Left kidney (tissue), 8 donors: ENCODE measurements at places on chromosomes 7 and 10. TPM values are rescaled to one million over a fixed set of nuclear protein-coding genes. Genes with fewer than 3 reads are reported as not detected.

Gene ERVW-1
- polyA plus RNA-seq = 2.7 TPM

DNA sequence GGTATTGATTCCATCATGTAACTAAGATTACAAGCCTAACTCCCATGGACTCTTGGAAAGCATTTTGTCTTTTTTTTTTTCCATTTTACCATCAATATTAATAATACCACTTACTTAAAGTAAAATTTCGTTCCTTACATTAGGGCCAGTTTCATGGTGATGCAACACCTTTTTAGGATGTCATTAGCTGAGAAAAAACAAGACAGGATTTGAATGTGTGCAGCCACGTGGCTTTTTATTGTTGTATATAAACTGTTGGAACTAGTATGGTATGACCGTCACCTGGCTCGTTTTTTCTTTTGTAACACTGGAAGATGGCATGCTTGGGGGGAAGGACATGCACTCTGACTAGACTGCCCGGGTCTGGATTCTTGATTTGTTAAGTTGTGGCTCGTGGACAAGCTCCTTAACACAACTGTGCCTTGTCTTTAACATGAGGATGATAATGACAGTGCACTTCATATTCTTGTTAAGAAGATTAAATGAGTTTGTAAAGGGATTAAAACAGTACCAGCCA lies 42.1 kb downstream of the ARHGAP21 start:
- no peak for DNase-seq

Gene KIAA1217
- polyA plus RNA-seq = 114 TPM

- no peak for DNase-seq
These were observed 206.7 kb upstream of the IGFBP3 start for GRCh38 chr7:46127814-46128213.

- DNase-seq = peak; percentile 45
These were observed 45.3 kb upstream of the CDK1 start for GRCh38 chr10:60732807-60733516.

DNA sequence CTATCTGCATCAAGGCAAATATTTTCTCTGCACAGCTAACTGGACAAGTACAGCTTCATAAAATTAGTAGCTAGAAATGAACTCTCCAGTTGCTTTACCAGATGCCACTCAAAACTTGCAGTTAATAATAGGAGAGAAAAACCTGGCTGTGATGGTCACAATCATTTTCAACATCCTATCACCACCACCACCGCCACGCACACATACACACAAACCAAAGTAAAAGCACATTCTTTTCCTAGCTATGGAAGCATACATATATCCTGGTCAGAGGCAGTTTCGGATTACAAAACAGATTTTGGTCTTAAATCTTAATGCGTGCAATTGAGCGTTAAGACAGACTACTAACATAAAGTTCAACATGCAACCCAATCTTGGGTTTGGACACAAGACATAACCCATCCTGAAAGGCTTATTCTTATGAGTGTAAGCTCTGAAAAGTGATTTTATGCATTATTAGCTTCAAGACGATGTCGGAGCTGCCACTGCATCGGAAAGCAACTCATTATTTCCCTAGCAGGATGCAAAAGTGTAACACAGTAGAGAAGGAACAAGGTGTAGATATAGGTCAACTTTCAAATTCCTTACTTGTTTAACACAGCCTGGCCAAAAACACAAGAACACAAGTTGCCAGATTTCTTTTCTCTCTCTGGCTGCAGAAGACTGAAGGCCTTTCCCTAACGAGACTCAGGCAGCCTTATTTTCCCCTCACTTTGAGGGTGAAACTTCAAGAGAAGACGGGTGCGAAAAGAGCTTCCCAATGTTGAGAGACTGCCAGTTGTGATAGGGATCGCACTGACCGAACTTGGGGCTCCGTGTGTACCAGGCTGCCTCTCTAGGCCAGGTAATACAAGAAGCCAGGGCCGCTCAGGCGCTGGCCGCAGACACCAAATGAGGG lies 1.2 kb downstream of the CACUL1 start:
- no peak for DNase-seq

DNA sequence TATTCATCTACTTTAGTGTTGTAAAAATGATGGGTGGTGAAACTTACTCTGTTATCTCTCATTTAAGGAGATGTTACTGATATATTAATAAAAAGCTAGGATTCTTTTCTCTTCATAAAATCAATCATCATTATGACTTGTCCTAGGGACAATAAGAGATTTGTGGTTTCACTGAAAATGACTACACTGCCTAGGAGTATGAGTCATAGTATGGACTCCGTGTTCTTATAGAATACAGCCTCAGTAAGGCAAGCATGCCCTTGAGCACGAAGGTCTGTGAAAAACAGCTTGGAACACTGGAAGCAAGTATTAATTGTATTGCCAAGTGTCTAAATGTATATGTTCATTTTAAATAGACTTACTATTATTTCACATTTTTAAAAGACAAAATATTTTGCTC lies 749.2 kb upstream of the PCDH15 start:
- DNase-seq = no peak

DNA sequence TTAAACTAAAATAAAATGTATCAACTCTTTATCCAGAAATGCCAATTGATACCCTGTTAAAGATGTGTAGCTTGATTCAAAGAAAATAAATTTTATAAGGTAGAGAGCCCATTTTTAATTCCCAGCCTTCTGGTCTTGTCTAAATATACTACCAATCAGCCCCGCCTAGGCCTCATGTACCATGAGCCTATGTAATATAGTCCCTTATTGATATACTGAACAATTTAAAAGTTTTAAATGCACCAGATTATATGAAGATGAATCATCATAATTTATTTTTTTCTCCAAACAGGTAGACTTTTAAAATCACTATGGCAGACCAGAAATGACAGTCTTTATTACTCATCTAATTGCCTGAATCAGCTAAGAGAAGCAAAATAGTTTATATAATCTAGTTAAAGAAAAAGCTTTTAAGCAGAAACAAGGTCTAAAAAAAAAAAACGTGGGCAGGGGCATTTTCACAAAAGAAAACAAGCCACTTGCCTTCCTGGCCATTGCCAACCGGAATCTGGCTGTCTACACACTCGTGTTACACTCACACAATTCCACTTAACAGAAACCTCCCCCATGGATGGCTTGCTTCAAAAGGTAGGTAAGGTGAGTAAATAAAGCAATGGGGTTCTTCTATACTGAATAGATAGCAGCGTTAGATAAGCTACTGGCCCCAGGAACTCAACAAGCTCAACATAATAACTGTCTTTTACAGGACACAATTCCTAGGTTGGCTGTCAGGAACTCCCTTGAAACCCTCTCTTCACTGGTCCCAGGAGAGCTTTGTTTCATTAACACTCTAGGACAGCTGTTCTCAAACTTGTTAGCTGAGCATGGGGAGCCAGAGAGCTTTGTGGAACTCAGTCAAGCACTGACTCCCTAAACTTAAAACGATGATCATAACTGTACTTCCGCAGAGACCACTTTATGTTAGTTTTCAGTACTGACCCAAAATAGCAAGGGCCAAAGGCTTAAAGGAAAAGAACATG lies 37.2 kb downstream of the RAPGEF5 start:
- no peak for DNase-seq

Gene NACAD
- 8.6 TPM for polyA plus RNA-seq

Gene DHTKD1
- 36.7 TPM for polyA plus RNA-seq

- DNase-seq = no peak
These were observed 867.3 kb downstream of the TYW1 start for GRCh38 chr7:67863911-67864310.
